Occipital lobe (tissue), 3 donors: ENCODE measurements at places on chromosomes 6 and 20. TPM values are rescaled to one million over a fixed set of nuclear protein-coding genes. Genes with fewer than 3 reads are reported as not detected.

PERP gene
- total RNA-seq = 1.4 TPM

PLEKHG1 gene
- 7.3 TPM for total RNA-seq

ME1 gene
- total RNA-seq = 1.4 TPM

PKIB gene
- 1.7 TPM for total RNA-seq

FAM209B gene
- not detected for total RNA-seq

SLC22A3 gene
- 3.7 TPM for total RNA-seq

B3GALT4 gene
- 12.5 TPM for total RNA-seq
